GM12891 (cell line): ENCODE measurements at places on chromosomes 6 and 20.
A peak's percentile ranks its signal among the peaks of the same experiment; 100 is the strongest.

GRCh38 chr20:36519012-36519719 is 22.2 kb upstream of the MYL9 start:
- no peak for DNase-seq

GRCh38 chr20:64042054-64042781 is 6.2 kb downstream of the C20orf204 start:
- DNase-seq: no peak

GRCh38 chr6:101956961-101957360 is 563.5 kb downstream of the GRIK2 start:
- no peak for DNase-seq

DNA sequence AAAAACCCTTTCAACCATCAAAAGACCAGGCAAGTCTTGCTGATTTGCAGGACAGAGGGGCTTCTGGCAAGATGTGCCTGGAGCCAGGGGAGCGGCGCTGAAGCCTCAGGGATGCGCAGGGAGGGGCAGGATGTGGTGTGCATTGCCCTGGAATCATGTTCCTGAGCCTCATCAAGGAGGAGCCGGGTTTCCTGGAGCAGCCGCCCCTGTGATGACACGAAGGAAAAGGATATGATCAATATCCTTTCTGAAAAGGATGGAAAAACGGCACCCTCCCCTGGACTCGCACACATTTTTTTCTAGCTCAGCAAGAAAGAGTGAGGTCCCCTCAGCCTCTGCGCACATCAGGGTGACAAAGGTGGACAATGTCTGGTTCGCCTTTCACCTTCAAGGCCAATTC is 173.1 kb upstream of the SSTR4 start:
- no peak for DNase-seq

GRCh38 chr20:37311710-37312355 is 22.4 kb downstream of the MANBAL start:
- DNase-seq: no peak

GRCh38 chr20:15818651-15819071 is 754.6 kb downstream of the KIF16B start:
- no peak for DNase-seq

GRCh38 chr20:63161176-63161651 is 54.7 kb downstream of the YTHDF1 start:
- no peak for DNase-seq

DNA sequence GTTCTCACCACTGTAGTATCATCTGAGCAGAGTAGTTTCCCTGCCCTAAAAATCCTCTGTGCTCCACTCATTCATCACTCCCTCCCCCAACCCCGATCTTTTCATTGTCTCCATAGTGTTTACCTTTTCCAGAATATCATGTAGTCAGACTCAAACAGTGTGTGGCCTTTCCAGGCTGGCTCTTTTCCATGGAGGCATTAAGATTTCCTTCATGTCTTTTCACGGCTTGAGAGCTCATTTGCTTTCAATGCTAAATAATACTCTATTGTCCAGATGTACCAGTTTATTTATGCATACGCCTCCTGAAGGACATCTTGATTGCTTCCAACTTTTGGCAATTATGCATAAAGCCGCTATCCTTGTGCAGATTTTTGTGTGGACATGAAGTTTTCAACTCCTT is 235.8 kb downstream of the PHACTR1 start:
- no peak for DNase-seq

DNA sequence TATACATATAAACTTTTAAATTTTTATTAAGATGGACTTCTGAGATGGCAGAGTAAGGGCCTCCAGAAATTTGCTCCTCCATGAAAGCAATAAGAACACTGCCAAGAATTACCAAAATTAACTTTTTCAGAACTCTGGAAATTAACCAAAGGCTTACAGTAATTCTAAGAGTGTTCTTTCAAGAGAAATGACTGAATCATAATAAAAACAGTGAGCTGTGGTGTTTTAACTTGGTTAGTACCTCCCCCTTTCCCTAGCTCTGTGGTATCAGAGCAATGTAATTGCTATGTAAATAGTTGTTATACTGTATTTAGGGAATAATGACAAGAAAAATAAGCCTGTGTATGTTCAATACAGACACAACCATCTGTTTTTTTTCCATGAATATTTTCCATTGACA is 19.0 kb downstream of the HECA start:
- DNase-seq: no peak

DNA sequence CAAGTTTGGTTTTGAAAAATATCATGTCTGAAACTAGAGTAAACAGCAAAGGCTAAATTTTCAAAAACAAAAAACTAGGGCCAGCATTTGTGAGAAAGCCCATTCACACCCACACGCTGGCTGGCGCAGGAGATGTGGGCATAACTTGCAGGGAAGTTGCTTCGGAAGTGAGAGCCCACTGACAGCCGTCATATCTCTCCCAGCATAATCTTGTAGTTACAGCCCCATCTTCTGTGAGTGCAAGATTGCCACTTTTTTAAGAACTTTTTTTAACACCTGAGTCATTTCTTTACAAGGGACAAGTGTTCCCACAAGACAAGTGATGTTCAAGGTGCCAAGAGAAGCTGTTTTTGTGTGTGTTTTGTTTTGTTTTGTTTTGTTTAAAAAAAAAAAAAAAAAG is 212.5 kb upstream of the CNR1 start:
- no peak for DNase-seq

- DNase-seq: no peak
These were observed 7.9 kb downstream of the WFDC3 start for GRCh38 chr20:45783656-45784294.

DNA sequence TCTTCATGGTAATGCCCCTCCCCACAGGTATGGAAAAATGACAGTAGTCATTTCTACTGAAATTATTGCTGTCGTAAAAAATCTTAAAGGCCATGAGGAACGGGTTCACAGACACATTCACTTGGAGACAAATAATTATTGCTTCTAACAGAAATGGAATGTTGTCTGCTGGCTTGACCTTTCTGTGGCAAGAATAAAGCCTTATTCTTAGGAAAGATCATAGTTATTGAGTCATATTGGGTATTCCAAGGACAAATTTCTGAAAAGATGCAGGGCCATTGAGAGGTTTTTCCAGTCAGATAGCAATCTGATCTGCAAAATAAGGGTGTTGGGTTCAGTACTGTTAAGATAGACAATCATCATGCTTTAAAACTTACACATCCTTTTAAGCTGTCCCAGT is 29.2 kb downstream of the AKAP7 start:
- no peak for DNase-seq

GRCh38 chr6:163344411-163344810 is 70.1 kb upstream of the QKI start:
- no peak for DNase-seq

- DNase-seq: no peak
These were observed 14.2 kb upstream of the SLCO4A1 start for GRCh38 chr20:62627901-62628612.

DNA sequence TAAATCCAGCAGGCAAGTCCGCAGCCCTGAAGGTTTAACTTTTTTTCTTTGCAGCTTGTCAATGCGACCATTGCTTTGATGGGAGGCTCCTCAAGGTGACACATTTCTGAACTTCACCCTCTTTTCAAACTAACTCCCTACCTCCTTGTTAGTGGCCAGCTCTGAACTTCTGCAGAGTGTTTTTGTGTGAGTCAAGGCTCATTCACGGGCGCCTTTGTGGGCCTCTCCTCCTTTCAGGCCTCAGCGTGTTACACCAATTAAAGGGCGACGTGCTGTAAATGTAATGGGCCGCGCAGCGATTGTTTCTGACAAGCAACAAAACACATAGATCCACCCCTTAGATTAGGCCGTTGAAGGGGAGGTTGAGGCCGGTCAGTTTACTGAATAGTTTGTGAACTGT is 45.5 kb upstream of the NR2E1 start:
- DNase-seq: no peak

DNA sequence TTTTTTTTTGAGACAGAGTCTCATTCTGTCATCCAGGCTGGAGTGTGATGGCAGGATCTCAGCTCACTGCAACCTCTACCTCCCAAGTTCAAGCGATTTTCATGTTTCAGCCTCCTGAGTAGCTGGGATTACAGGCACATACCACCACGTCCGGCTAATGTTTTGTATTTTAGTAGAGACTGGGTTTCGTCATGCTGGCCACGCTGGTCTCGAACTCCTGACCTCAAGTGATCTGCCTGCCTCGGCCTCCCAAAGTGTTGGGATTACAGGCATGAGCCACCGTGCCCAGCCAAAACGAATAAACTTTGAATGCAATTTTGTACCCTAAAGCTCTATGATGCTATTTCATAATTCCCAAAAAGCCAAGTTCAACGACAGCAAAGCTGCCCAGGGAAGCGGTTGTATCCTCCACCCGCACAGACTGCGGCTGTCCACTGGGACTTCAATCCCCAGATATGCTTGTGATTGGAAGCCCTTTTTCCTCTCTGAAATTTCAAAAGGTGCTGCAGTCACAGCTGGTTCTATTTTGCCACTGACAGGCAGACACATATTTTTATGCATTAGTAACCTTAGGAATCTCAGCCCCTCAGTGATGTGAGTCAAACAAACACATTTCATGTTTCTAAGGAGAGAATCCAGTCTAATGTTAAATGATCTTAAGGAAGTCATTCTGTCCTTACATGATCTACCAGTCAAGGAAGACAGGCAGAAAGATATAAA is 8.7 kb upstream of the RAMACL start:
- no peak for DNase-seq

DNA sequence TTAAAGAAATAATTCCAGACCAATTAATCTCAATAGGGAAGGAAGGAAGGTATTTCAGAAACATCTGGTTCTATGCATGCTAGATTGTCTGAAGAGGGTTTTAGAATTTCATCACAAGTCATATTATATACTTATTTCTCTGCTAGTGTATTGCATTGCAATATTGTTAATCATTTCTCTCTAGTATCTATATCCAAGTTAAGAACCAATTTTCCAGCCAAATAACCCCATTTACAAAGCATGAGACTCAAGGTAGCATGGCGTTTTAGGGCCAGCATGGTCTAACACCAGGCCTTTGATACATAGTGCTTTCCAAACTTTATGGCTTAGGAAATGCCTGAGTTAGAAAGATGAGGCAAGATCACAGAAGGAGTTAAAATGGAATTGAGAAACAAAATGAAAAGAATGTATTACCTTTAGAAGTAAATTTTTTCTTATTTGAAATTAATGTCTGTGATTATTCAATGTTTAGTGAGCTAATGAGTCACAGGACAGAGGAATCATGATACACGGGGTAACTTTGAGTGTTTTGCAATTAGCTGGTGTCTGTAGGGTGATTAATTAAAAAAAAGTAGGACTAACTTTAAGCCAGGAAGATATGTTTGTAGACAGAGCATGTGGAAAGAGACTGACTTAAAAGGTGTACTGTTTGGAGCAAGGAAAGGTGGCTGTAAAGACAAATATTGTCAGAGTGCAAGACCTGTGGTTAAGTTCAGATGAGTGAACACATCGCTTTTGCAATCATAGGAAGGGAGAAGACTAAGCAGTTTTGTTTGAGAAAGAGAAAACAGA is 1006.2 kb upstream of the CITED2 start:
- DNase-seq: no peak

DNA sequence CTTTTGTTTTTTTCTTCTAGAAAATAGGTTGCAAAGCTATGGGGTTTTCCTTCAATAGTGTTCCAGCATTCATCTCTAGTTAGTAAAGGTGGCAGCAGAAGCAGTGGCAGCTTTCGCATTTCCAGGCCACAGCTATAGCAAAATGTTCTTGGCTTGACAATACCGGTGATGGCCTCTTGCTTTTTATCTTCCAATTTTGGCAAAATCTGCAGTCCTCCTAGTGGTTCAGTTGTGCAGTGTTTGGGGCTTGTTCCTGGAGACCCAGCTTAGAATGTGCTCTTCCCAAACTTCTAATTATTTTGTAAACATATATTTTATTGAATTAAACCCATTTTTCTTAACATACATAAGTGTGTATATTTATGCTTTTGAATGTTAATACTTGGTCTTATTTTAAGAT is 370.6 kb upstream of the MAN1A1 start:
- no peak for DNase-seq

GRCh38 chr6:158387036-158387435 is 74.8 kb downstream of the TULP4 start:
- no peak for DNase-seq

DNA sequence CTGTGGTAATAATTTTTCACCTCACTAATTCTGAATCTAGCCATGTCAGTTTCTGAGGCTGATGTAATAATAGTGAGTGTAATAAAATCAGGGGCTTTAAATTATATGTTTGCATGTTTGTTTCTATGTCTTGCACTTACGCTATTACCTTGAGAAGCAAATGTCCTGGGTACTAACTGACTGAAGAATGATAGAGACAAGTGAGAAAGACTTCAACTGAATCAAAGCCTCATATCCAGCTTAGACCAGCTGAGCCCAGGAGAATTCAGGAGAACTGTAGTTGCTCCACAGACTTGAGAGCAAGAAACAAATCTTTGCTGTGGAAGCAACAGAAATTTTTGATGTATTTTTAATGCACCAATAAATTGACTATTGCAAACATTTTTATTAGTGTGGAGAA is 162.8 kb downstream of the MANEA start:
- no peak for DNase-seq

GRCh38 chr6:84871925-84872324 is 107.5 kb upstream of the TBX18 start:
- no peak for DNase-seq

DNA sequence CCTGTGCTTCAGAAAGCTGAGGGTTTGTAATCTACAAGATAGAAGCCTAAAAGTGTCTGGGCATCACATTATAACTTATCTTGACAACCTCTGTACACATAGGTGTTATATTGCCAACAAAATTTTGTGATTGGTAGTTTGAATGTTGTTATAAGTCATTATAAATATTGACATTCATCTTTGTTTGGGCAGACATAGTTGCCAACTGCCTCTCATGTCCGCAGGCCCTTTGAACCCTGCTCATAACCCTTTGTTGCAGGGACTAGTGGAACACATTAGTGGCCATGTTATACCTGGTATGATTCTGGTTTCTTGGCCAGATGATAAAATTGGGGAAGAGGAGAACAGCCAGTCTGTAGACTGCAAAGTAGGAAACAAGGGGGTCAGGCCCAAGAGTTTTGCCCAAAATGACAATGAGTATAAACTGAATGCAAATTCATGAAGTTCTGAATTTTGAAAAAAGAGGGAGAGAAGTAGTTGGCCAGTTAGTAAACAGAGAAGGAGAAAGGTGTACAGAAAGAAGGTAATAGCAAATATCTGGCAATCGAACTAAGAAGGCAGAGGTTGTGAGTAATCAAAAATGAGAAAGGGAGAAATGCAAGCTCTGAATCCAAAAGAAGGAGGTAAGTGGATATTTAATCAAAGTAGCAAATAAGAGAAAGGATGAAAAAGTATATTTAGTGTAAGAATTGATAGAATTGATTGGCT is 21.6 kb upstream of the LMBRD1 start:
- no peak for DNase-seq

- DNase-seq: peak; percentile 67
These were observed at the start of gene L3MBTL3 for GRCh38 chr6:130018292-130018743. L3MBTL3 (plus strand) TSS chr6:130018581; CDS start chr6:130042700, 24,119 bp downstream.

- no peak for DNase-seq
These were observed 137.3 kb upstream of the SNX9 start for GRCh38 chr6:157685596-157686280.

DNA sequence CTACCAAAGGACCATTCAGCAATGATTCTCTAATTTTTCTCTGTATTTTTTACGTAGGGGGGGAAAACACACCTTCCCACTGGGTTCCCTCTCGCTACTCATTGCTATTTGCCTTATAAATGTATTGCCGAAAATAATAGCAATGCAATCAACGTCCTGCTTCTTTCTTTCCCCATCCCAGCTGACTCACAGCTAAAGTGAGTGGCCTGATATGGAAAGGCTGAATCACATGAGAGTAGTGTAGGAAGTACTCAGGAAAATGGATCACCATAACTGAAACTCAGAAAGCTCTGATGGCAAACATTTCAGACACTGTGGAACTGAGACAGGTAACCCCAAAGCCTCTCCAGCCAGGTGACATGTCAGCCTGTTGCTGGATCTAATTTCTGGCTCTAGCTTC is 49.3 kb upstream of the SRPK1 start:
- no peak for DNase-seq
